ENCODE measurements at places on chromosomes 7 and 10. TPM values are rescaled to one million over a fixed set of nuclear protein-coding genes. Genes with fewer than 3 reads are reported as not detected.

CCDC172 gene
- not detected for total RNA-seq

GRCh38 chr7:156768698-156769472 is 124.1 kb downstream of the LMBR1 start:
- DNase-seq, result no peak

DNA sequence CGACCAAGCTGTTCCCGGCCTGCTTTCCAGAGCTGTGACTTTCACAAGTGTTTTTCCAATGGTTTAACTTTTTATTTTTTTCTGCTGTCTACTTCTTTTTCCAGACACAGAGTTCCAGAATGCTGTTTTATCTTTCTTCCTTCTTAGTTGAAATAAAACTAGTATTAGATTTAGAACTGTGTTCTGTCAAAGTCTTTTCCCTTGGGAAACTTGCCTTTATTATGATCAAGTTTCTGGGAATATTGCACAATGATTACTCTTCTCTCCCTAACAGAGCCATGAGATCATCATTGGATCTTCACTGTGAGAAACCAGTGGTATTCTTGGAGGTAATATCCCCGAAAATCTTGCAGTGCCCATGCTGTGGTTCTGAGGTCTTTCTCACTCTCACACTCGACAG is 104.9 kb upstream of the KCND2 start:
- no peak for DNase-seq

DNA sequence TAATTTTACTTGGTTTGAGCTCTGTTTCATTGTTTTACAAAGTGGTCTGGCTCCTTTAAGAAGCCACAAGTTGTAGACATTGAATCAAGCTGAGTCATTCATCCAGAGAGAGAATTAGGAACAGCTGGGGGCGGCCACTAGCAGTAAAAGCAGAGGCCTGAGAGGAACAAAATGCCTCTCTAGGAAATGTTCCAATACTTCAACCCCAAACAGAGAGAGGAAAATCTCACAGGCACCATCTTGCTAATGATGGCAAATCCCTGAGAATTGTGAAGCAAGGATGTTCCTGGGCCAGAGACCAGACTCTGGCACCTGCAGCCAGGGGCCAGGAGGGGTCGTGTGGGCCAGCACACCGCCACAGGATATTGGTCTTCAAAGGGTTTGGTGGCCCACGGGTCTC is 26.5 kb upstream of the TRIL start:
- no peak for DNase-seq

GRCh38 chr7:32357535-32358277 is 132.5 kb downstream of the LSM5 start:
- DNase-seq, result no peak

GRCh38 chr10:35874311-35875015 is 232.4 kb upstream of the FZD8 start:
- DNase-seq, result no peak

ACBD7 gene
- 3.1 TPM for total RNA-seq

DNA sequence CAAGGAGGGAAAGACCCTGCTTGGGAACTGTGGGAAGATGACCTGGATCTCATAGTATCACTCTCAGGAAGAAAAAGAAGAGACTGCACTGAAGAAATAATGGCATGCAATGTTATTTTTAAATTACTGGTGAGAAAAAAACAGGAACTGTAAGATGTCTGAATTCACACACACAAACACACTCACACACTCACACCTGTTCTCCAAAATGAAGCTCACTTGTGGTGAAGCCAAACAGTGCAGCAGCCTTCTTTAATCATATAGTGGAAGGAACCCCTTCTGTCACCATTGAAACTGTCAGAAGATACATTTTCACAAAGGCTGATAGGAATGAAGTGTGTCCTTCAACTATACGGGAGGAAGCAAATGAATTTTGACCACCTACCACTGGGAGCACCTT is 156.5 kb upstream of the GHITM start:
- DNase-seq, result no peak

GRCh38 chr10:47031901-47032465 is 120.8 kb downstream of the PTPN20 start:
- DNase-seq, result peak; percentile 4
